NCI-H187 (cell line): ENCODE measurements at places on chromosomes 11 and 22.

GRCh38 chr11:120688163-120688562 lies 176.6 kb downstream of the GRIK4 start:
- no peak for DNase-seq

GRCh38 chr11:20754933-20755332 lies 85.5 kb downstream of the NELL1 start:
- no peak for DNase-seq

- DNase-seq, result no peak
Measured at GRCh38 chr11:18304745-18305144, 17.2 kb downstream of the HPS5 start.

DNA sequence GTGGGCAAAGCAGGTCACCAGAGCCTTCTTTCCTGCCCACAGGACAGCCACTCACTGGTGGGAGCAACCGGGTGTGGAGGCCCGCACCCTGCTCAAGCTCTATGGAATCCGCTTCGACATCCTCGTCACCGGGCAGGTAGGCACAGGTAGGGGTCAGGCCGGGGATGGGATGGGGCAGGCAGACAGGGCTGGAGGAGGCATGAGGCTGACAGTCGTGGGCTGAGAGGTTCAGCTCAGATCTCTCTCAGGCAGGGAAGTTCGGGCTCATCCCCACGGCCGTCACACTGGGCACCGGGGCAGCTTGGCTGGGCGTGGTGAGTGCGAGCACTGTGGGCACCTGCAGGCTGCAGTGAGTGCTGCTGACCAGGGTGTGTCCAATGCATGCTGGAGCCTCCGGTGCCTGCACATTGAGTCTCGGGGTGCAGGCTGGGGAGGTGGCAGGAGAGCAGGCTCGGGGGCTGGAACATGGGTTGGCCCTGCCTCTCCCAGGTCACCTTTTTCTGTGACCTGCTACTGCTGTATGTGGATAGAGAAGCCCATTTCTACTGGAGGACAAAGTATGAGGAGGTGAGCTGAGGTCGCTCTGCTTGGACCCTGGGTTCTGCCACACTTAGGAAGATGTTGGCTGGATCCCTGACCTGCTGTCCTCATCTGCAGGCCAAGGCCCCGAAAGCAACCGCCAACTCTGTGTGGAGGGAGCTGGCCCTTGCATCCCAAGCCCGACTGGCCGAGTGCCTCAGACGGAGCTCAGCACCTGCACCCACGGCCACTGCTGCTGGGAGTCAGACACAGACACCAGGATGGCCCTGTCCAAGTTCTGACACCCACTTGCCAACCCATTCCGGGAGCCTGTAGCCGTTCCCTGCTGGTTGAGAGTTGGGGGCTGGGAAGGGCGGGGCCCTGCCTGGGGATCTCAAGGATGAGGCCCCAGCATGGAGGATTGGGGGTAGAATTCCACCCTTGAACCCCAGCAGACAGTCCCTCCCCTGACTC lies 6.3 kb downstream of the SLC7A4 start:
- DNase-seq, result no peak

DNA sequence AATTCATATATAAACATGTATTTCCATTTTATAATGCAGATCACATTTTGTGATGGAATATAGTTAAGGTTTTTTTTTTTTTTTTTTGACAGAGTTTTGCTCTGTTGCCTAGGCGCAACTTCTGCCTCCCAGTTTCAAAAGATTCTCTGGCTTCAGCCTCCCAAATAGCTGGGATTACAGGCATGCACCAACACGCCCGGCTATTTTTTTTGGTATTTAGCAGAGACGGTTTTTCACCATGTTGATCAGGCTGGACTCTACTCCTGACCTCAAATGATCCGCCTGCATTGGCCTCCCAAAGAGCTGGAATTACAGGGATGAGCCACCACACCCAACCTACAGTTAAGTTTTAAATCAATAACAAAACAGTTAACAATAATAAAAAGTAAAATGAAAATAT lies 18.8 kb downstream of the XKR3 start:
- DNase-seq, result no peak

DNA sequence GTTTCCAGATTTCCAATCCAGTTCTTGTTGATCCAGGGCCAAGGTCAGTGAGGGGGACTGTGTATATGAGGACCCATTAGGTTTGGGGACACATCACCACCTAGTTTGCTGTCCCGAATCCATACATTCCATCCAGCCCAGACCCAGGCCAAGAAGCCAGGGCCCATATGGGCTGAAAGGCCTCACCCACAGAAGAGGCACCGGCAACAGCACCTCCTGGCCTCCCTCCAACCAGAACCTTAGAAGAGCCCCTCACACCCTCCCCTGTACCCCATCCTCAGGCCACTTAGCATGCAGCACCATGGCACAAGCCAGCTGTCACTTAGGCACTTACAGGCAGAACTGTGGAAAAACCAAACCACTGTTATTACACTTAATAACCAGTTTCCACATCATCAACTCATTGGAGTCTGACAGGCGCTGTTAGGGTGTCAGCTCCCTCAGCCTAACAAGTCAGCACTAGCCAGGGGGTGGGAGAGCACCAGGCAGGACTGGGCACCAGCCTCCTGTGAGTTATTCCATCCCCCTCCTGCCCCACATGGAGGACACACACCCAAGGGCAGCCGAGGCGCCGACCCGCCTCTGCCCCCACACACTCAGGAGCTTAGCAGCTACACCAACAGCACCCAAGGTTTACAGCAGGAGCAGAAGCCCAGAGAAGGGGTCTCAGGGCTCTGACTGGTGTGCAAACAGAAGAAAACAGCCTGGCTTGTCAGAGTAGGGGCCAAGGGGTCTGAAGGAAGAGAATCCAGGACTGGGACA lies 132.0 kb downstream of the BUD13 start:
- no peak for DNase-seq

GRCh38 chr11:134098566-134099184 lies 29.8 kb downstream of the JAM3 start:
- no peak for DNase-seq

DNA sequence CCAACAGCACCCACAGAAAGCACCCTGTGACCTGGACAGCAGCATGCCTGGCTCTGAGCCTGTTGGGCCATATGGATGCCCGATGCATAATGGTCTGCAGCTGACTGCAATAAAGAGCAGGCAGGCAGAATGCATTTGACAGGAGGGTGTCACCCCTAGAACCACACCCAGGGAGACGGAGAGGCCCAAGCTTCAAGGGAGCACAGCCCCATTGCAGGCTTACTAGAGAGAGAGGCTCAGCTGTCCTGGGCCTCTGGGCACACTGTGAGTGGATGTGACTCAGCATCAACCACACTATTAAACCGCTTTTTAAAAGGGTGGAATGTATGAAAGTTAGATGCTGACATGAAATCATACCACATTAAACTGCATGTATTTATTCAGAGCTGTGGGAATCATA lies 365.3 kb downstream of the CTTN start:
- DNase-seq, result no peak

DNA sequence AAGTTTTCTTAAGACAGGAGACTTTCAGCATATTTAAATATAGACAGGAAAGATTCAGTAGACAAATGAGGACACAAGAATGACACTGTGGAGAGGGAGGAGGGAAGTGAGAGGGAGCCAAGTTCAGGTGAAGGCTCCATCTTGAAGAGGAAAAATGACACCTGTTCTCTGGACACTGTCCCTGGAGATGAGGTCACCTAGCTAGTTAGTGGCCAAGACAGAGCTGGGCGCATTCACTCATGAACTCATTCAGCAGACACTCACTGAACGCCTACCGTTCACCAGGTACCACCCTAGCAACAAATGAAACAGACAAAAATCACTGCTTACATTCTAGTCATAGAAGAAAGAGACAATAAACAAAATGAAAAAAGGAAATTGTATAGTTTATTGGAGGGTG lies 103.3 kb upstream of the PARVA start:
- no peak for DNase-seq

DNA sequence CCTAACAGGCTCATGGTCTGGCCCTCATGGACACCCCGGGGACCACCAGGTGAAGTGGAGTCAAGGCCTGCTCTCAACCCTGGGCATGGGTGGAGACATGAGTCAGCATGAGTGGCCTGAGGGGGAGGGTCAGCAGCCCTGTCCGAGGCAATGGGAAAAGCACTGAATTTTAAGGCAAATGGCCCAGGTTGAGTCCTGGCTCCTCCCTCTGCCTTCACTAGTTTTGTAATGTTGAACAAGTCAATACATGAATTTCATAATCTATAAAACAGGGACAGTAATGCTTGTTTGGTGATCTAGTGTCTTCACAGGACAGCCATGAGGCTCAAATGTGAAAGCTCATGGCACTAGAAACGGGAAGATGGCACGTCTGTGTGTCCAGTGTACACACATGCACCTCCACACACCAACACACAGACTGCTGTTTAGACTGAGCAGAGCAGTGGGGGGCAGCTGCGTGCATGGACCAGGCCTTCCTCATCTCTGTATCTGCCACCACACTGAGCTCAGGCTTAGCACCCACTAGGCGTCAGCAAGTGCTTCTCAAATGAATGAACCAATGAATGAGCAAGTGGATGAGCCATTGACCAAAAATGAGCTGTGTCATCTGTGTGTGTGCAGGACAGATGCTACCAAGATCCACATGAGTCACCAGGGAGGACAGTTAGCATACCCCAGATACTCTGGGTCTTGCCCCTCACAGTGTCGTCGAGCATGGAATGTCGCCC lies 63.4 kb downstream of the NRXN2 start:
- DNase-seq, result no peak

- no peak for DNase-seq
Measured at GRCh38 chr11:14451825-14452224, 47.8 kb downstream of the COPB1 start.

GRCh38 chr22:44092636-44093220 lies 68.6 kb downstream of the PARVB start:
- DNase-seq, result no peak

- no peak for DNase-seq
Measured at GRCh38 chr11:57487021-57487778, 26.9 kb downstream of the RTN4RL2 start.

GRCh38 chr11:35764417-35764816 lies 101.8 kb downstream of the TRIM44 start:
- no peak for DNase-seq

- DNase-seq, result peak; percentile 89
Measured at GRCh38 chr11:20873054-20873453, 203.7 kb downstream of the NELL1 start.

DNA sequence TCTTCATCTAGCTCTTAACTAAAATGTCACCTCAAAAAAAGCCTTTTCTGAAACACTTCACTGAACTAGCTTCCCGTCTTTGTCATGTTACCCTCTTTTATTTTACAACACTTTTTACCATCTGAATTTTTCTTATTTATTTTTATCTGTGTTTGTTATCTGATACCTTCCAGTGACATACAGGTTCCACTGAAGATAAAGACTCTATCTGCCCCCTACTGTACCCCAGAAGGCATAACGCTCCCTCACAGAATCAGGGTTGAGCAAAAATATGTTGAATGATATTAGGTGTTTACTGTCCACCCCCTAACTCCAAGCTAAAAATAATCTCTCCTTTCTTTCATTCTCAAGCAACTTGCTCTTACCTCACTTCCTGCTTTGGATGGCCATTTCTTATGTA lies 654.2 kb downstream of the NELL1 start:
- no peak for DNase-seq

GRCh38 chr22:27886843-27887151 lies 32.3 kb downstream of the PITPNB start:
- no peak for DNase-seq

DNA sequence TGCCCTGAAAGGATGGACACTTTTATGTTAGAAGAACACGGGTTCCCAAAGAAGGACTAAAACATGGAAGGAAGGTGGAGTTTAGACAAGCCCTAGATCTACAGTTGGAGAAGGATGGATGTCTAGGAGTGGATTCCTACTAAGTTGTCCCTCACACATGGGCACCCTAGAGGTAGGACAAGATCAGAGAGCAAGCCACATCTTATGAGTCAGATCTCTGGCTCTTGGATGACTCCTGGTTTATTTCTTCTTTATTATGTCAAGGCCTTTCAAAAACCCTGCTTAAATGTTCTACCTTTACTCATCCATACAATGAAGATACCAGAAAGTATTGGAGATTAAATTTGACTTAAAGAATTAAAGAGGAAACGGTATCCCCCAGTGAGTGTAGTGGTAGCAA lies 34.4 kb downstream of the PRCP start:
- no peak for DNase-seq

DNA sequence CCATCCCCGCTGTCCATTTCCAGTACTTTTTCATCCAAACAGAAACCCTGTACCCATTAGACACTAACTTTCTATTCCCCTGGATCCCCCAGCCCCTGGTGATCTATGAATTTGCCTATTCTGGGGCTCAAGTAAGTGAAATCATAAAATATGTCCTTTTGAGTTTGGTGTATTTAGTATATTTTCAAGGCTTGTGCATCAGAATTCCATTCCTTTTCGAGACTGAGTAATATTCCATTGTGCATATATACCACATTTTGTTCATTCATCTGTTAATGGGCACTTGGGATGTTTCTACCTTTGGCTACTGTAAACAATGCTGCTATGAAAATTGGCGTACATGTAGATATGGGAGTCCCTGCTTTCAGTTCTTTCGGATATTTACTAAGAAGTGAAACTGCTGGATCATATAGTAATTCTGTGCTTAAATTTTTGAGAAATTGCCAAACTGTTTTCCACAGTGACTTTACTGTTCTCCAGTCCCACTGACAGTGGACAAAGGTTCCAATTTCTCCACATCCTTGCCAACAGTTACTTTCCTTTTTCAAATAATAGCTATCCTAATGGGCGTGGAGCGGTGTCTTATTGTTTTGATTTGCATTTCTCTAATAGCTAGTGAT lies 16.1 kb downstream of the APLP2 start:
- DNase-seq, result no peak

GRCh38 chr22:19525116-19525660 lies 978 bp upstream of the CLDN5 start:
- DNase-seq, result no peak

DNA sequence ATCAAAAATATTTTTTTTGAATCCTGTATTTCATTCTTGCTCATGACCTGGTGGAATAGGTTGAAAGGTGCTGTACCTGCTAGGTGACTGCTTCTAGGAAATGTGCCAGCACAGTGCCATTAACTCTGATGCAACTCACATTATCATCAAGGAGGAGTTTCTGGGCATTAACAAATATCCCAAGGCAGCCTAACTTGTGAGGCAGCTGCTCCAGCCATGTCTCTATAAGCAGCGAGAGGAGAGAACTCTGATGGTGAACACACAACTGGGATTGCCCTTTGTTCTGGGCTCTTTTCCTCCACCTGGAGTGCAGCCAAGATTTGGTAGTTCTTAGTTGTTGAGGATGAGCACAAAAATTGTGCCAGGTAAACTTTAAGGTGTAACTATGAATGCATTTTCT lies 25.6 kb downstream of the HEPHL1 start:
- DNase-seq, result no peak

- DNase-seq, result no peak
Measured at GRCh38 chr22:24408630-24409029, 18.8 kb upstream of the ADORA2A start.

DNA sequence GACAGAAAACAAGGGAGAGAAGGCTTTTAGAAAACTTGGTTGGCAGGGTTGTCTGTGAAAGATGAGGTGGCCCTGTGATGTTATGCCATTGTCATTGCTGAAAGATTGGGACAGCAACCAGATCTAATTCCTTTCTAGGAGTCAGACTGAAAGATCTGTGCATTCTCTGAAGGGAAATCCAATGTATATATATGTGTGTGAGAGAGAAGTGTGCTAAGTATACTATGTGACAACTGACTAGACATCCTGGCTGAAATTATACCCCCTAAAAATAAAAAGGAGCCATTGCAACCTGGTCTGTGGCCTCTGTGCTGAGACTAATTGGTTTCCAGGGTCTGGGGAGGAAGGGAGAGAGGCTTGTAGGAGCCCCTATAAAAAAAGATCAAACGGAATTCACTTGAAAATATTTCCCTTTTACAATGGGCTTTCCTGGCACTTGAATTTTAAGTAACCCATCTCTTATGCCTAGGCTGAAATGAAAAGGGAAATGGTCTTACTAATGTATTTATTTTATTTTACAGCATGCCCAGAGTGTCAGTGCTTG lies 1.2 kb upstream of the MPPED2 start:
- DNase-seq, result no peak
